ENCODE measurements at places on chromosomes 1 and 21.
A peak's percentile ranks its signal among the peaks of the same experiment; 100 is the strongest.

DNA sequence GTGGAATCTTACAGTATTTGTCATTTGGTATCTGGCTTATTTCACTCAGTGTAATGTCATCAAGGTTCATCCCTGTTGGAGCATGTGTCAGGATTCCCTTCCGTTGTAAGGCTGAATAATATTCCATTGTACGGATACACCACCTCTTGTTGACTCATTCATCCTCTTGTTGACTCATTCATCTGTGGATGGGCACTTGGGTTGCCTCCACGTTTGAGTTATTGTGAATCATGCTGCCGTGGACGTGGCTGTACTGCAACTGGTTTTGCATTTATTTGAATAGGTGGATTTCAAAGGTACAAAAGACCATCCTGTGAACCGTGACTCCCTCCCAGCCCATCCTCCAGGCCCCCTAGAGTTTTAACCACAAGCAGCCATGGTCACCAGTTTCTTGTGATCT is 11.9 kb upstream of the TCP10L start:
- no peak for DNase-seq

- DNase-seq = no peak
These were observed 24.4 kb downstream of the PLXNA2 start for GRCh38 chr1:208219659-208220282.

DNA sequence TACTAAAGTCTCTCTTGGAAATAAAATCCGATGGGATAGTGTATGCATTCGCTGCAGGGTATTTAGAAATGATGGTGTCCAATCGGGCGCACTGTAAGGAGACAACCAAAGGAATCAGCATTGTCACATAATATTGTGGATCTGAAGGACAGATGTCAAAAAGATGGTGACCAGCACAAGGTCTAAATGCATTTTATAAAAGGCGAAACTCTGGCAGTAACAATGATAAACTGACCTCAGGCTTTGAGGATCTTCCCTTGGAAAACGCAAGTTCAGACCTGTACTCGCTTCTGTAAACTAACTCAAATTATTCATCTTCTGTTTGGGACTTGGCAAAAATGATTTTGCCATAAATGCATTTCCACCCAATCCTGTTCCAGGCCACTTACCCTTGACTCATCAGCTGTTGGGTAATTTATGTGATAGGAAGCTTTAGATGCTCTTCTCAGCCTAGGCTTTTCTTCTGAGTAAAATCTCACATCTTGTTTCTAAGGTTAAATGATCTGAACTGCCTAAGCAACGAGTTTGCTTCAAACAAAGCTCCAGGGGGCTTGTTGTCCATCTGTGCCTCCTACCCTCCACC is 33.8 kb downstream of the STPG1 start:
- DNase-seq = no peak

- DNase-seq = peak; percentile 92
These were observed at the start of gene KIF14 for GRCh38 chr1:200620273-200621131. TSS of gene KIF14 (minus strand) at chr1:200620751. CDS start at chr1:200618723, 2,028 bp downstream.

DNA sequence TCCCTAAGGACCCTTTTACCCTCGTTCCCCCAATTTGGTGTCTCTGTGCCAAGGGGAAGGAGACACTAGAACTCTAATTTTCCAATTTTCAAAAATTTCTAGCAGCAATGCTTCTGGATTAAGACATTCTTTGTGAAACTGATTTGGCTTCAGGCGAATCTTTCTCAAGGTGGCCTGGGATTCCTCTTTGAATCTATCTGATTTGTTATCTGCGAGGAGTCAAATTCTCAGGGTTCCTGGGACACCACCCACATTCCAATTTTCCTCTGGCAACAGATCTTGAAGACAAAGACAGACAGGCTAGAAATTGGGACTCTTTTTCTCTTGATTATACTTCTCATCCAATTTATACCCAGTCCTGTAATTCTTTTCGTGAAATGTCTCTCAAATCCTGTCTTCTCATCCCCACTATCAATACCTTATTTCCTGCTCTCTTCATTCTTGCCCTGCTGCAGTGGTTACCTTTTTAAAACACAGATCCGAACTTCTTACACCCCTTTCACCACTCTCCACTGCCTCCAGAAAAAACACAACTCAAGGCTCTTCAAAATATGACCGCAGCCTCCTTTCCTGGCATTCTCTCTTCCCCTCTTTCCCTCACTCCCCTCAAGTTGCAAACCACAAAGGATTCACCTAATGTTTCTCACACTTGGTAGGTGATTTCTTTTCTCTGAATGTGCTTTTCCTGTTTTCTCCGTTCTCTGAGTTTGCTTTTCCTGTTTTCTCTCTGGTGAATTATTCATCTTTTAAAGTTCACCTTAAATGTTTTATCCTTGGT is 2.7 kb upstream of the MPZL1 start:
- DNase-seq = no peak

- DNase-seq = no peak
These were observed 20.2 kb upstream of the PLEKHG5 start for GRCh38 chr1:6511561-6512244.

- DNase-seq = no peak
These were observed 8.6 kb upstream of the TACSTD2 start for GRCh38 chr1:58585581-58586151.

- DNase-seq = no peak
These were observed 241.4 kb downstream of the NFIA start for GRCh38 chr1:61323681-61324328.

- no peak for DNase-seq
These were observed 100.3 kb upstream of the BACE2 start for GRCh38 chr21:41067709-41068108.

DNA sequence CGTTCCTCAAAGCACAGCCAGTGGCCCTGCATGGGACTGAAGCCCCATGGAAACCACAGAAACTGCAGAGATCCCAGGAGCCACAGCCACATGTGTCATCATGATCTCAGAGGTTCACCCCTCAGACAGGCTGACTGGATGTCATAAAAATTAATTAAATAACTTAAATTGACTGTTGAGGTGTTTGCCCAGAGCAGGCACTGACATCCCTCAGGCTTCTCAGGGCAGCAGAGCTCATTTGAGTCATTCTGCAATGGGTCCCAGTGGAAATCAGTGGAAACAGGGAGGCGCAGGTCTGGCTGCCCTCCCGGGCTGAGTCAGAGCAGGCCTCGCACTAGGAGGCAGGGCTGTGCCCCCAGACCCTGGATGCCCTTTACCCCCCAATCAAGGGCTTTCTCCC is 135.1 kb downstream of the CDC7 start:
- no peak for DNase-seq

- DNase-seq = no peak
These were observed 86.6 kb upstream of the TNFSF4 start for GRCh38 chr1:173293756-173294155.

- no peak for DNase-seq
These were observed 130.4 kb downstream of the HS2ST1 start for GRCh38 chr1:87044840-87045239.

- DNase-seq = peak; percentile 74
These were observed 32.6 kb downstream of the UTP25 start for GRCh38 chr1:209860293-209860881.

- DNase-seq = no peak
These were observed 89.5 kb downstream of the SCMH1 start for GRCh38 chr1:41152622-41153044.

DNA sequence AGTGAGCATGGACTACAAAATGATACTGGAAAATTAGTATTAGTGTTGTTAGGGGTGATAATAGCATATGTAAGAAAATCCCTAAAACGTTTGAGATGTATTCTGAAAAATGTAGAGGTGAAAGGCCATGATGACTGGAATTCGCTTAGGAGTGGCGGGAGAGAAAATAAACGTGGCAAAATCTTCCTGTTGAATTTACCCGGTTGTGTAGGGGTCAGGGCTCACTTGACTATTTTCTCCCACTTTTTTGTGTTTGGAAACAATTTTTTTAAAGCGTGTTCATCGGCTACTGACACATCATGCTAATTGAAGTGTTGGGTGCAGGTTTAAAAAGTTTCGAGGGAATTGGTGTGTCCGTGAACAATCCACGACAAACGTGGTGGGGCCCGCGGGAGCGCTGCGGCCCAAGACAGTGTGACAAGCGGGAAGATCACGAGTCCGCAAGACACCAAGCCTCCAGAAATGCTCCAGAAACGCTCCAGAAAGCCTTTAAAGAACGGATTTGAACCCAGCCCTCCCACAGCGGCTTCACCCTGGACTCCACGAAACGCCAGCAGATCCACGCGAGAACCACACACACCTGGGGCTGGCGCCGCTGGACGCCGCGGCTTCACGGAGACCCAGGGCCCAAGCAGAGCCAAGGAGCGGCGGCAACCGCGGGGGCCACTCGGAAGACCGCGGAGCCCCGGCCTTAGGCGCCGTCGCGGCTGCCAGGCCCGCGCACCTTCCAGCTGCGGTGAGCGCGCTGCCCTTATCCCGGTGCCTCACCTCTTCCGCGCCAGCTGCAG is 573 bp downstream of the PSMG1 start:
- no peak for DNase-seq

- no peak for DNase-seq
These were observed 8.8 kb downstream of the CDA start for GRCh38 chr1:20597650-20598049.

- DNase-seq = no peak
These were observed 64.7 kb downstream of the SCCPDH start for GRCh38 chr1:246788895-246789338.

DNA sequence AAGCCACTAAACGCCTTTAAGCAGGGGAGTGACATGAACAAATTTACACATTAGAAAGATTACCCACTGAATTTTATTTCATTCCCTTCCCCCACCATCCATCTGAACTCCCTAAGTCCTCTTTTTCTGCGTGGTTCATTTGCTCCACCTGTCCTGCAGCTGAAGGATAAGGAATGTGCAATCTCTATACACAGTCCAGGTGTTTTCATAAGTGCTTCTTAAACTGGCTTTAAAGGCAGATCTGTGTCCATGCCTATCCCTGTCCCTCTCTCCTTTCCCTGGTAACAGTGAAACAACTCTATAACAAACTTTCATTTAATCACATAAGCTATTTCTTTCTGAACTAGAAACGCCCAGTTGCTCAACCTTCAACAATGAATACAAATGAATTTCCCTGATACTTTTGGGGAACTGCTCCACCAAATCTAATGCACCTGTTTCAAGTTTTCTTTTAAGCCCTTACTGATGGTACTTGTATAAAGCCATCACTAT is 8.4 kb downstream of the GSTM3 start:
- no peak for DNase-seq

DNA sequence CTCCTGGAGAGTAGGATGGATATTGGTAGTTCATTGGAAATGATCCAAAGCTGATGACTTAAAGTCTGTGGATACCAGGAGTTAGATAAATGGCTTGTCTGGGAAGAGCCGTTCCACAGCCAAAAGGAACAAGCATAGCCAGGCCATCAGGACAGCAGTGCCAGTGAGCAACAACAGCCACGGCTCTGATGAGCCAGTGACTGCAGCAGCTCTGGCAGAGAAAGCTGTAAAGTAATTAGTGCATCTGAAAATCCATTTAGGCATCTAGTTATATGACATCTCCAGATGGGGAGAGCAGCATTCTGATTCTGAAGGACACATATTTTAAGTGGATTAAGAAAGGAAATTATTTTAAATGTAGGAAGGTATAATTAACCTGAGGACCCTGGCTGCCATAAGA is 256.2 kb upstream of the PLXNA2 start:
- no peak for DNase-seq

DNA sequence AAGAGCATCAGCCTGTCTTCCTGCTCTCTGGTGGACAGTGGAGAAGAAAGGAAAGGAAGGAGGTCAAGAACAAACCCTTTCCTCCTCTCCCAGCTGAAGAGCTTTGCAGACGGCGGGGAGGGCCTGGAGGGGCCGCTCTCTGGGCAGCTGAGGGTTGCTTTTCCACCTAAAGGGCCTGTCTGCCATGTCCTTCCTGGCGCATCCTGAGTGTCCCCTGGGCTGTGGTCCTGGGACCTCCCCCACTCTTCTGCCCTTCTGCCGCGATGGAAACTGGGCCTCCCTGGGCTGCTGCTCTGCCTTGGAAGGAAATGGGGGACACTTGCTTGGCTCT is 107.0 kb downstream of the ETS2 start:
- no peak for DNase-seq

GRCh38 chr1:243831463-243831862 is 18.6 kb downstream of the AKT3 start:
- no peak for DNase-seq

DNA sequence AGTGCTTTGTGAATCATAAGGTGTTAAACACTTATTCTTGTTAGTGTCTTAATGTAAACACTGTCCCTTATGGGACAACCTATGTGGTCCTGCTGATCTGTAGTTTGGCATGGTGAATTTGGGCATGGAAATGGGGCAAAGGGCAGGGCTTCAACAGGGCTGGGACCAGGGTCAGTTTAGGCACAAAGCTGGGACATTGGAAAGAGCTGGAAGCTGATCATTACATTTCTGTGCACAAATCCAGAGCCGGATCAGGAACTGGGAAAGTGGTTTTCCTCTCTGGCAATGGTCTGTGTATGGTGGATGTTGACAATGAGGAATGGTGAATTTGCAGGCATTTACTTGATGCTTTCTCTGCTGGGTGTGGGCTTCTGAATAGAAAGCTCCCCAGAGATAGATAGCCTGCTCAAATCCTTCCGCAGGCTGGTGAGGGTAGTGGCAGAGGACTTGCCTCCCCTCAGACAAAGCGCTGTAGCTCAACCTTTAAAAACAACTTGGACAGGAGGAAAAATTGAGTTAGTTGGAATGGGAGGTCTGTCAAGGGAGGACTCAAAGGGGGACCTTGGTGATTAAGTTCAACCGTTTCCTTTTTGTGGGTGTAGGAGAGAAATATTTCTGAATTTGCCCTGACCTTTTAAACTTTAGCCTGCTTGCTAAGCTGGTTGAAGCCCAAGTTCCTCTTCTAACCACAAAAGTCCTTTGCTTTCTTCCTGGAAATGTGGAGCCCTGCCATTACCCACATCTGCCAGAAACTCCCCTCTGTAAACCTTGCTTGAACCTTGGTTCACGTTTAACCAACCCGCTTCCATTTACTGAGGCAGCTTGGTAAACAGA is 35.3 kb downstream of the HLX start:
- DNase-seq = no peak

DNA sequence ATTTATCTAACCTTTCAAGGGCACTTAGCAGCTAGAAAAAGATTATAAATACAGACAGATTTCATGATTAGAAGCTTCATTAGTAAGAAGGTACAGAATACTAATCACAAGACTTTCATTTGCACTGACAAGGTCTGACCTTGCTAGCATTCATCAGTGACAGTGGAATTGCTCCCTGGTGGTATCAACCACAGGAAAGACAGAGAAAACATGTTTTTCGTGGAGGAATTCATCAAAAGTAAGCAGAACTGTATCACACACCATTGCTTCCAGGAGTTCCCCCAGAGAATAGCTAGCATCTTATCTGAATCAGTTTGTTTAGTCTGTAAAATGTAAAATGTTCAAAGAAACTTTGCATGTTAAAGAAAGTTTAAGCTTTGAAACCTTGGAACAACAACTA is 20.6 kb upstream of the CRB1 start:
- no peak for DNase-seq

GRCh38 chr1:205230982-205231381 is 3.2 kb downstream of the TMCC2 start:
- DNase-seq = no peak

- no peak for DNase-seq
These were observed 30.2 kb downstream of the NDC1 start for GRCh38 chr1:53807916-53808315.

GRCh38 chr1:111745675-111746613 is 6.7 kb upstream of the INKA2 start:
- DNase-seq = no peak

- no peak for DNase-seq
These were observed 860 bp downstream of the TMEM63A start for GRCh38 chr1:225881081-225881958.

Data from D721Med (cell line).